ENCODE measurements at places on chromosomes 4 and X.
A peak's percentile ranks its signal among the peaks of the same experiment; 100 is the strongest.

GRCh38 chr4:120718979-120719566, 203.5 kb downstream of the PRDM5 start:
- no peak for DNase-seq

GRCh38 chr4:141126769-141127168, 6.5 kb downstream of the RNF150 start:
- DNase-seq, result no peak

GRCh38 chr4:1533501-1534064, 127.3 kb upstream of the NKX1-1 start:
- no peak for DNase-seq

- no peak for DNase-seq
Observed at GRCh38 chr4:99934891-99935290, 11.5 kb downstream of the DNAJB14 start.

- DNase-seq, result peak; percentile 42
Observed at GRCh38 chr4:138609943-138610350, 367.8 kb upstream of the SLC7A11 start.

GRCh38 chr4:100848841-100849240, 331.0 kb upstream of the EMCN start:
- no peak for DNase-seq

DNA sequence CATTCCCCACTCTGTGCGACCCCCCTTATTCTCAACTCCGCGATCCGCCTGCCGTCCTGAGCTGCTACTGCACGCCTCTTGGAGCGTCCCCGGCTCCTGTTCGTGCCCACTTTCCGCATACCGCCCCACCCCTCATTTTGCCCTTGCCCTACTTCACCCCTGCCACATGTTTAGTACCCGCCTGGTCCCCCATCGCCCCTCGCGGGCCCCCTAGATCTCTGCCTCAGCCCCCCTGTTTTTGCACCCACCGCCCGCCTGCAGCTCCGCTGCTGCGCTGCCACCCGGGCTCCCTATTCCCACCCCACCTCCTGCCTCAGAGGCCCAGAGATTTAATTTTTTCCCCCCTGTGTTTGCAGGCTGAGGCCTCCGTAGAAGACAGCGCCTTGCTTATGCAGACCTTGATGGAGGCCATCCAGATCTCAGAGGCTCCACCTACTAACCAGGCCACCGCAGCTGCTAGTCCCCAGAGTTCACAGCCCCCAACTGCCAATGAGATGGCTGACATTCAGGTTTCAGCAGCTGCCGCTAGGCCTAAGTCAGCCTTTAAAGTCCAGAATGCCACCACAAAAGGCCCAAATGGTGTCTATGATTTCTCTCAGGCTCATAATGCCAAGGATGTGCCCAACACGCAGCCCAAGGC, 1.4 kb downstream of the MAGED1 start:
- DNase-seq, result no peak

GRCh38 chr4:5134620-5135019, 83.3 kb downstream of the STK32B start:
- no peak for DNase-seq

- DNase-seq, result no peak
Observed at GRCh38 chrX:20057479-20057878, 59.2 kb downstream of the MAP7D2 start.

DNA sequence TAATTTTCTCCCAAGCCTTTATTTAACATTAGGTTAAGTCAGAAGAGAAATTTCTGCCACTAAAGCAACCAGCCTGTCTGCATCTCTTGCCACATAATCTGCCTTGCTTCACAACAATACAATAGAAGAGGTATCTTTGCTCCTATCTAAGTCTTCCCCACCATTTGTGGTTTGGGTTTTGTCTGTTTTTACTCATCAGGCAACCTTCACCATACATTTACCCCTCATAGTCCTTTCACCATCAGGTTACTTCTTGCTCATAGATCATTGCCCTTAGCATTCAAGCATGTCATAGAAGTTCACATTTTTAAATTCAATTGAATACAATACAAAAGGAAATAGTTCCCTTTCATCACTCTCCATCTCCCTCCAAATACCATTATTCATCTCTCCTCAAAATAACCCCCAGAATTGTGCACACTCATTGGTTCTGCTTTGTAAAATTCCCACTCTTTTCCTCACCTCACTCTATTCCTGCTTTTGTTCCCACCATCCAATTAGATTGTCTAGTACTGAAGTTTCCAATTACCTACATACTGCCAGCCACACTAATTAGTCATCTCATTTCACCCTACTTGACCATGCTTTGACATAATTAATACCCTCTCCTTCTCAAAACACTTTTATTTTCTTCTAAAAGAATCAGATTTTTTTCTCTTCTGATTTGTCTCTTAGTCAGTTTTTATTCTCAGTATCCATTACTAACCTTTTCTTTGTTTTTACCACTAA, 1957.0 kb upstream of the AGA start:
- DNase-seq, result no peak

DNA sequence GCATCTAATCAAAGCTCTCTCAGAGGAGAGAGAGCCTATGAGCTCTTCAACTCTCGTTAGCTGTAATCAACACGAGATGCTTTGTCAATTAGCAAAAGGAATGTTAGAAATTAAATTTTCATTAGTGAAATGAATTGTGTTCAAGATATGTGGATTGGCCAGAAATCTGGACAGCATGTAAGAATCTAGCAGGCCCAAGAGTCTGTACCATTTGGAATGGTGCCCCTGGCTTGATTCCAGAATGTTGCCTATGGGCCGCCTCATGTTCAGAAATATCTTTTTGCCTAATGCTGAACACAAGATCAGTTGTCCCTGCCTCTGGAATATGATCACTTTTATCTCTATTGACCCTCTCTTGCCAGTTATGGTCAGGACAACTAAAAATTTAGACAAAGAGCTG, 88.2 kb downstream of the RBM46 start:
- DNase-seq, result no peak

DNA sequence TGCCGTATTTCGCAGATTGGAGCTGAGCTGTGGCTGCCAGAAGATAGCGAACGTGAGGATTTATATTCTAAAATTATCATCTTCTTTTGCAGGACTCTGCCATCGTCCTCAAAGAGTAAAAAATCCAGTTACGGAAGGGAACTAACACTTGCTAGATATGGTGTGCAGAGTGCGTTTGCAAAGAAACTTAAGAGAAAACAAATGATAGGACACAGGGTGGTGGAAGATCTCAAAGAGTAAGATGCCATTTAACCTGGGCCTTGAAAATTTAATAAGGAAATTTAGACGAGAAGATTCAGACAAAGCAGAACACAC, 566 bp downstream of the LARP7 start:
- no peak for DNase-seq

All from BJ (cell line).